NCI-H1105 treated with DMSO at 0.1 percent for 48 hours (cell line): ENCODE measurements at places on chromosomes 11 and 22.

GRCh38 chr11:94185416-94186084 lies 56.9 kb downstream of the PANX1 start:
- DNase-seq, result no peak

GRCh38 chr11:105224482-105225253 lies 85.1 kb upstream of the CARD18 start:
- DNase-seq, result no peak

GRCh38 chr11:69442012-69442806 lies 39.3 kb upstream of the LINC01488 start:
- no peak for DNase-seq

DNA sequence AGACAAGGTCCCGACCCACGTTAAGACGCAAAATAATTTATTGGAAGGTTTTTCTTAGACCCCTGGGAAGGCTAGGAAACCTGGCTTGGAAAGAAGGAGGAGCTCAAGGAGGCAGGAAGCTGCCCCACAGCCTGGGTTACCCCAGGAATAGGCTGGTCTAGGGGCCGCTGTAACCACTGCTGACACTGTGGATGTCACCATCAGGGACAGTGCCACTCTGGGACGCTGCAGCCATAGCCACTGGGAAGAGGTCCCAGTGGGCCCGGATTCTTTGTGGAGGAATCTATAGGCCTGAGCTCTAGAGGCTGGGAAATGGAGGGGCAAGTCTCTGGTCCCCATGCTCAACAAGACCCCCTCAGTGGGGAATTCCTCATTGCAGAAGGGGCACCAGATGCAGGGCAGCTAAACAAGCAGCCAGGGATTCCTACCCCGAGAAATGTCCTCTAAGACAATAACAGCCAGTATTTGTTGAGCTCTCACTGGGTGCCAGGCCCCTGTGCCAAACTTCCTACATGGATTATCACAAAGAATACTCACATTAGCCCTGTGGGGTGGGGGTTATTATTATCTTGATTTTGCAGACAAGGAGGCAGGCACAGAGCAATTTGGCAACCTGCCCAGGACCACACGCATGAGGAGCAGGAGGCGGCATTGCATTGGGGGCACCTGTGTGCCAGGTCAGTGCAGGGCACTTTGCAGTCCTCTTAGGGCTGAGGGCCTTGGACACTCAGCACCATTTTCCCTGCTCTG lies 19.5 kb upstream of the CHKA start:
- peak; percentile 81 for DNase-seq

DNA sequence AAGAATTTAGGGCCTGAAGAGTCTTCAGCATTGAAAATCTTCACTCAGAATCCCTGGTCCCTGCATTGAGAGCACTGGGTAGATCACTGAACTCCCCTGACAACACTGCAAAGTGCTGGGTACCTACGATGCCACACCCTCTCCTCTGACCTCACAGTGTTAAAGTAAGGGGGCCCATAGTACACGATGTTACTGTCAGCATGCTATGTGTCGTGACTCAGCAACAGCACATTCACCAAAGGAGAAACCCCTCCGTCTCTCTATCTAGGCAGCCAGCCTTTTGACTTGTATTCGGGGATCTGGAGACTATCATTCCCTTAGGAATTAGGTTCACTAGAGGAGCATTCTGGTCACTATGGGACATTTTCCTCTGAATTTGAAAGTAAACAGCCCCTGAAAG lies 67.4 kb upstream of the PITPNB start:
- DNase-seq, result no peak

GRCh38 chr11:102012946-102013345 lies 34.3 kb upstream of the CFAP300 start:
- DNase-seq, result no peak

GRCh38 chr11:75659836-75660235 lies 9.0 kb downstream of the MAP6 start:
- DNase-seq, result no peak
